ENCODE measurements at places on chromosomes 3 and 15.

- no peak for DNase-seq
Observed at GRCh38 chr3:23002836-23003732, 200.0 kb upstream of the UBE2E2 start.

DNA sequence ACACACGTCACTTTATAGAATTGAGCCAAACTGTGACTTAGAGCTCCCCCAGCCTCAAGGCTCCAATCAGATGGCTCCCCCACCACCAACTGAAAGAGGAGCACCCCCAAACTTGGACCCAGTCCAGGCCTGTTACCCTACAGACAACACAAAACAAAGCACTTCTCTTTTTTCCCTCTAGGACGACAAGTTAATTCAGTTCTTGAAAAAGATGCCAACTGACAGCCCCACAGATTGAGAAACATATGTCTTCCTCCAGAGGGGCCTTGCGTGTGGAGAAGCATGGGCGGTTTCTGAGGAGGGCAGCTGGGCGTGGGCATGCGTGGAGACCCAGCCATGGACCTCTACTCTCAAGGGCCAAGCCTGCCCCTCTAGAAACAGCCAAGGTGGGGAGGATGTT is 229.5 kb downstream of the SHQ1 start:
- no peak for DNase-seq

DNA sequence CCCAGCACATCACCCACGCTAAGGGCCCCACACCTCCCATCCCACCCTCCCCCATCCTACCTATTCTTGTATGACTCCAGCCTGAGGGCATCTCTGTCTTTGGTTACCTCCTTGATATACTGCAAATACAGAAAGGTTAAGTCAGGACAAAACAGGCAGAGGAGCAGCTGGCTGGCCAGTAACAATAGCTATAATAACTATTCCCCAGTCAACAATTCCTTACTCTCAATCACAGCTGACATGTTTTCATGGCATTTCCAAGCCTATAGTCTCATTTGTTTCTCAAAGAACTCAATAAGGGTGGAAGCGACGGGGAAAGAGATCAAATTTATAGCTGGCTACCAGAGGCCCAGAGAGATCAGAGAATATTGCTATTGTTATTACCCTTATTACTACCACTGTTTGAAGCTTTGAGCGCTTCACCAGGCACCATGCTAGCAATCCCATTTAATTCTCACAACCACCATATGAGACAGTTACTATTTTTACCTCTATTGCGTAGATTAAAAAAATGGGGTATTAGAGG is 93.0 kb upstream of the C2CD4B start:
- DNase-seq, result no peak

DNA sequence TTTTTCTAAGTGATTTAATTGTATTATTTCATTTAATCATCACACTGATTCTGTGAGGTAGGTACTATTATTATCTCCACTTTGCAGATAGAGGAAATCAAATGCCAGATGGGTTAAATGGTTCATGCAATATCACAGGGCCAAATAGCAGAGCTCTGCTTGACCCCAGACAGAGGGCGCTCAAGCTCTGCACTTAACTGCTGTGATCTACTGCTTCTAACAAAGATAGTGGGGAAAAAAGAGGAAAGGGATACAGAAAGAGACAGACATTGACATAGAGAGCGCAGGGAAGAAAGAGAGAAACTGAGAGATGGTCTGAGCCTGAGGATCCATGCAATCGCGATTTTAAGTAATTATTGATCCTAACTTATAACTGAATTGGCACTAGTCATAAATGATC is 279.1 kb upstream of the THRB start:
- DNase-seq, result peak; percentile 33
